GM06990 (cell line): ENCODE measurements at places on chromosomes 2 and 18.
A peak's percentile ranks its signal among the peaks of the same experiment; 100 is the strongest.

- DNase-seq: peak; percentile 68
Observed at GRCh38 chr18:50312296-50313030, 25.0 kb upstream of the CXXC1 start.

- DNase-seq: no peak
Observed at GRCh38 chr2:120052597-120052996, 39.7 kb downstream of the EPB41L5 start.

DNA sequence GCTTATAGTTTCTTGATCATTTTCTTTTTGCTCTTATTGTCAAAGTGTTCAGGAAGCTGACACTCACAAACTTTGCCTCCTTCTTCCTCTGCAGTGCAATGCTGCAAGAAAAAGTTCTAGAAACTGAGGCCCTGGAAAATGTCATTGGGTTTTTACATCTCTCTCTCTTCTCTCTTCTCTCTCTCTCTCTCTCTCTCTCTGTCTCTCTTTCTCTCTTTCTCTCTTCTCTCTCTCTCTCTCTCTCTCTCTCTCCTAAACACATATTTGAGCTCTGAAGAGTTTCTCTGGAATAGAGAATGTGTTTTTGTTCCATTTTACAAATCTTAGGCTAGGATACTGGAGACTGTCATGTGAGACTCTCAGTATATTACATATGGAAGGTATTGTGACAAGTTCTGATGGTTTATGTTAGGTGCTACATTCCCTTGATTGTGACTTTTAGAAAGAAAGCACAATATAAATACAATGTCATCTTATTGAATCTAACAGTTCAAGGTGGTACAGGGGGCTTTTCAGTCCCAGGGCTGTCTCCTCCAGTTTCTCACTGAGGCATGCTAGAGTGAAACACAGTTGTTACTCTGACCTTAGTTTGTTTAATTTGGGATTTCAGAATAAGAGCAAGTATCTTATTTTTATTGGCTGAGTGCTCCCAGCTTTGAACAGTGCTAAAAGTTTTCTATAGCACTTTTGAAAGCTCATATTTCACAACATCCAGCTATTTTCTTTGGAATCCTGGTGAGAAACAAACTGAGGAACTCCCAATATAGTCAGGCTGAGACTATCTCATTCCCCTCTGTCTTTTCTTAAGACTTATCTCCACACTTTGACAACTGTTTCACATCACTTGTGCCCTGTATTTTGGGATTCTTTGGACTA lies 41.4 kb upstream of the EHBP1 start:
- DNase-seq: no peak

GRCh38 chr2:62504657-62505056 lies 1.3 kb downstream of the TMEM17 start:
- no peak for DNase-seq

GRCh38 chr2:136665736-136666135 lies 99.6 kb upstream of the THSD7B start:
- no peak for DNase-seq

DNA sequence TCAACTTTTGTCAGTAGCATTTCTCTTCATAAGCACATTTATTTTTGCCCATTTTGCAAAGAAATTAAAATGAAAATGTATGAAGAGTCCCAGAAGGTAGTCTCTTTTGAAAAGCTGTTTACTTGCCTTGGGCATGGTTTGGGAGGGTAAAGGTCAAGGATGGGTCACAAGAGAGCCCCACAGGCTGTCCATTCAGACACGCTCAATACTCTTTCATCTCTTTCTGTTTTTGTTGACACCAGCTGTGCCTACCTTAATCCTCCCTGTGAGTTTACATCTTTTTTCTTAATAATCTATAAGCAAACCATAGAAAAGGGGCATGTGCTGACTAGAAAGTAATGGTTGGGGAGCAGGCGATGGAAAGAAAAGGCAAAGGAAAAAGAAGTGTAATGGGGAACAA lies 49.6 kb upstream of the KLF7 start:
- no peak for DNase-seq

- DNase-seq: no peak
Observed at GRCh38 chr18:57433934-57434535, 1.1 kb upstream of the ONECUT2 start.

GRCh38 chr18:9627642-9628041 lies 13.3 kb upstream of the PPP4R1 start:
- no peak for DNase-seq

DNA sequence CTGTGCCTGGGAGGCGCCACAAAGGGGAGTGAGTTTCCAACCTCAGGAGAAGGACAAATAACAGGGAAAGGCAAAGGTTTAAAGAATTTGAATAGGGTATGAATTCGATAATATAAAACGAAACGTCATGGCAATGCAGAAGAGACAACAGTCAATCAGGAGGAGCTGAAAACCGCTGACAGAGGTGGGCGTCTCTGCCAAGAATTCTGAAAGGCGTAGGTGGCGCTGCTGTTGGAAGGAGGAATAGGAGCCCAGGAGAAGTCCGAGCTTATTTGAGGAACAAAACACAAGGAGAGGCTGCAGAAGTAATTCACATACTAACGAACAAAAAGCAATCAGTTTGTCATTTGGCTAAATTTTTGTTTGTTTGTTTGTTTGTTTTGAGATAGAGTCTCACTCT lies 485.8 kb upstream of the POU3F3 start:
- DNase-seq: no peak

GRCh38 chr18:8140841-8141501 lies 468.3 kb upstream of the RAB12 start:
- no peak for DNase-seq

GRCh38 chr2:204042401-204042800 lies 105.8 kb downstream of the ICOS start:
- no peak for DNase-seq

DNA sequence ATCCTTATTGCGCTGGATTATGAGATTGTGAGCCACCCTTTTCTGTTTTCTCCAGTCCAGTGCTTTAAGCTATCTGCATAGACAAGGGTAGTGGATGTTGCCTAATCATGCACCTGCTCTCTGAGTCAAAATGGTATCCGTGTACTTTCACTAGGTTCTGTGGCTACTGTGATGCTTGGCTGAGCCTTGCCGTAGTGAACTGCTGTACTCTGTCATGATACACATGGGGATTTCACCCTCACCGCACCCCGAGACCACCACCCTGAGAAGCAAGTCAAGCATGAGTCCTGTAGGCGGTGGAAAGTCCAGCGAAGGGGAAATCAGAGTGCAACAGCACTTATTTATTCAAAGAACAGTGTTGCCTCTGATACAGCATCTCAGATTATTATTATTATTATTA lies 55.0 kb downstream of the ARHGAP25 start:
- DNase-seq: peak; percentile 82

GRCh38 chr2:203682688-203683130 lies 23.7 kb upstream of the CD28 start:
- no peak for DNase-seq

DNA sequence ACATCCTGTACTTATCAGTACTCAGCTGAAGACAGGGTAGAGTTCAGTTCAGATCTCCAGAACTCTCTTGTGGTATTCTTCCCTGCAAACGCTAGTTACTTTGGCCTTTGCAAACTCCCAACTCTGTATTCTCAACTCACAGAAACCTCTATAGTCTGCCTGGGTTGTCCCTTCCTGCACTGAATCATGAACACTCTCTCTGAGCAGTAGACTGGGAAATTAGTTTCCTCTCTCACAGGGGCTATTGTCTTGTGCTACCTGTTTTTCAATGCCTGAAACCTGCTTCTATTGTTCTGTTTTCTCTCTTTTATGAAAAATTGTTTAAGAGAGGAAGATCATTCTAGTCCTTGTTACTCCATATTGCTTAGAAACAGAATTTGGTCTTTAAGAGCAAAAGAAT lies 134.7 kb downstream of the VIT start:
- DNase-seq: no peak

DNA sequence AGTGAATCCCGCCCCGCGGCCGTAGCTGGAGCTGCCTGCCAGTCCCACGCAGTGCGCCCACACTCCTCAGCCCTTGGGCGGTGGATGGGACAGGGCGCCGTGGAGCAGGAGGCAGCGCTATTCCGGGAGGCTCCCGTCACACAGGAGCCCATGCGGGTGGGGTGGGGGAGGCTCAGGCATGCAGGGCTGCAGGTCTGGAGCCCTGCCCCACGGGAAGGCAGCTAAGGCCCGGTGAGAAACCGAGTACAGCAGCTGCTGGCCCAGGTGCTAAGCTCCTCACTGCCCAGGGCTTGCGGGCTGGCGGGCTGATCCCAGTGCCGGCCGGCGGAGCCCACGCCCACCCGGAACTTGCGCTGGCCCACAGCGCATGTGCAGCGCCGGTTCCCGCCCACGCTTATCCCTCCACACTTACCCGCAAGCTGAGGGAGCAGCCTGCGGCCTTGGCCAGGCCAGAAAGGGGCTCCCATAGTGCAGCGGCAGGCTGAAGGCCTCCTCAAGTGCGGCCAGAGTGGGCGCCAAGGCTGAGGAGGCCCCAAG lies 1152.8 kb upstream of the CELF4 start:
- DNase-seq: no peak

GRCh38 chr2:104406261-104406726 lies 447.6 kb upstream of the POU3F3 start:
- no peak for DNase-seq

- DNase-seq: no peak
Observed at GRCh38 chr2:51813247-51813646, 781.3 kb upstream of the NRXN1 start.

DNA sequence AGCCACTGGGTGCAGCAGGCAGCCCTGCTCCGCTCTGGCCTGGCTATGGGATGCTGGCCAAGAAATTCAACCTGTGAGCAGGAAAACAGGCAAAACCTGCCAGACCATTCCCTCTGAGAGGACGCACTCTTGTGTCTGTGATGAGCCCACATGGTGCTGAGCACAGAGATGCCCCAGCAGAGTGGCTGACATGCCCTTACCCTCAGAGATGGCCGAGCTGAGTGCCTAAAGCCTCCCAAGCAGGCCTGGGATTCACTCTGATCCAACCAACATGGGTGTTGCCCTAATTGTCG lies 34.3 kb upstream of the TAF1B start:
- DNase-seq: no peak

- DNase-seq: no peak
Observed at GRCh38 chr2:148590612-148591011, 53.9 kb upstream of the EPC2 start.

DNA sequence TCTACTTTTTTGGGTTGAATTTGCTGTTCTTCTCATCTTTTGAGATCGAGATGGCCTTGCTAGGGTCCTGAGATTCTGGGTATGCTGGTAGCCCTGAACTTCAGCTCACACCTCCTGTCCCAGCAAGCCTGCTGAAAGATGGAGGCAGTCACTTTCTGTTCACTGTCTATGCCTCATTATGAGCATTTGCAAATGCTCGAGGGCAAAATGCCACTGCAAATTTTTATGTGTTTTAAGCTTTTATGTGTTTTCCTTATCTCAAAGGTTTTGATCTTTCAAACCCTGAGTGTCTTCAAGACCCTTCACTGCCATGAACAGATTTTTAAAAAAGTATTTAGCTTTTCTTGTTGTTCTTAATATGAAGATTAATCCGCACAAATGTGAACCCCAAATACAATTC lies 766.7 kb upstream of the HS6ST1 start:
- no peak for DNase-seq

DNA sequence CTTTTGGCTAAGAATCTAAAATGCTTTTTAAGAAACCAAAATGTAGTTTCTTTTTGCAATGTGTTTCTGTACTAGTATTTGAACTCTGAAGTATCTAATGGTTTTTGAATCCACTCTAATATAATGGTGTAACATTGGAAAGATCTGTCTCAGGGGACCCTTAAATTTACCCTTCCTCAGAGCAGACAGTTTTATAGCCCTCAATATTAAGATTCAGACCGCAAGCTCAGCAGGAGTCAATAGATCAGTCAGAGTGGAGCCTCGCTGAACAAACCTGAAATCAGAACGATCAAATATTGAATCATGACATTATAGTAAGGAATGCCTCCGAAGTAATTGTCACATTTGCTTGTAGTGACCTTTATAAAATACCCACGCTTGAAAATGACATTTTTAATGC lies 18.3 kb downstream of the SGPP2 start:
- no peak for DNase-seq

DNA sequence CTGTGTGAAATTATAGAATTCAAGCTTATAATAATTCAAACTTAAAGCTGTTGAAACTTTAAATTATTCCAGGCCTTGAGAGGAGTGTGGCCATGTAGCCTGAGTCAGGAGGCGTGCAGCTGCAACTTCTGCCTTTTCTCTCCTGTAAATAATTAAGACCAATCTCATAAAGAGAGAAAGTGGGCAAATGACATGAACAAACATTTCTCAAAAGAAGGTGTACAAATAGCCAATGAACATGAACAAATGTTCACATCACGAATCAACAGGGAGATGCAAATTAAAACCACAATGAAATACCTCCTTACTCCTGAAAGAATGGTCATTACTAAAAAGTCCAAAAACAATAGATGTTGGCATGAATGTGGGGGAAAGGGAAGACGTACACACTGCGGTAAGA lies 149.1 kb upstream of the MYCN start:
- no peak for DNase-seq

GRCh38 chr2:219086196-219086595 lies 25.5 kb upstream of the IHH start:
- DNase-seq: no peak

GRCh38 chr2:191165176-191165643 lies 14.4 kb upstream of the STAT4 start:
- no peak for DNase-seq

- DNase-seq: no peak
Observed at GRCh38 chr2:37588316-37588777, 83.1 kb downstream of the CDC42EP3 start.

DNA sequence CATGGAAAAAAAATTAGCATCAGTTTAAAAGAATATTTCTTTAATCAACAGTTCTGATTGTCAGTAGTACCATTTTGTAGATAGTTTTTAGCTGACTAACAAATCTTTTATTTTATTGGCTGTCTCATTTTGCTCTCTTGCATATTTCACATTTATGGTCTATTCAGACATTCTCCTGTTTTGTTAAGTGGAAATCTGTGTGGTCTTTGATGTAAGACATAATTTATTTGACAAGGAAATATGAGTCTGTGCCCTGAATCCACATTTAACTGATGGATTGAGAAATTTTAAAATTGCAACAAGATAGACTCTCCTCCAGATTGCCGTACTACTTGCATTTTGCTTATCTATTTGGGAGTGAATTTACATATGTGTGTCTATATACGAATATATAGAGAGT lies 96.3 kb upstream of the ATP5MC3 start:
- DNase-seq: no peak

- no peak for DNase-seq
Observed at GRCh38 chr2:233060501-233060979, 398 bp downstream of the INPP5D start.

GRCh38 chr2:167151894-167152293 lies 263.6 kb downstream of the XIRP2 start:
- DNase-seq: no peak

- DNase-seq: no peak
Observed at GRCh38 chr2:204089105-204089504, 152.5 kb downstream of the ICOS start.
